HT1080 (cell line): ENCODE measurements at places on chromosomes 16 and 17. TPM values are rescaled to one million over a fixed set of nuclear protein-coding genes. Genes with fewer than 3 reads are reported as not detected.

The FAM83G gene
- total RNA-seq, result 20.2 and 21.0 TPM in 2 replicates

The KIF2B gene
- 0.17 TPM in 1 of 2 replicates, not detected in the other for total RNA-seq

DNA sequence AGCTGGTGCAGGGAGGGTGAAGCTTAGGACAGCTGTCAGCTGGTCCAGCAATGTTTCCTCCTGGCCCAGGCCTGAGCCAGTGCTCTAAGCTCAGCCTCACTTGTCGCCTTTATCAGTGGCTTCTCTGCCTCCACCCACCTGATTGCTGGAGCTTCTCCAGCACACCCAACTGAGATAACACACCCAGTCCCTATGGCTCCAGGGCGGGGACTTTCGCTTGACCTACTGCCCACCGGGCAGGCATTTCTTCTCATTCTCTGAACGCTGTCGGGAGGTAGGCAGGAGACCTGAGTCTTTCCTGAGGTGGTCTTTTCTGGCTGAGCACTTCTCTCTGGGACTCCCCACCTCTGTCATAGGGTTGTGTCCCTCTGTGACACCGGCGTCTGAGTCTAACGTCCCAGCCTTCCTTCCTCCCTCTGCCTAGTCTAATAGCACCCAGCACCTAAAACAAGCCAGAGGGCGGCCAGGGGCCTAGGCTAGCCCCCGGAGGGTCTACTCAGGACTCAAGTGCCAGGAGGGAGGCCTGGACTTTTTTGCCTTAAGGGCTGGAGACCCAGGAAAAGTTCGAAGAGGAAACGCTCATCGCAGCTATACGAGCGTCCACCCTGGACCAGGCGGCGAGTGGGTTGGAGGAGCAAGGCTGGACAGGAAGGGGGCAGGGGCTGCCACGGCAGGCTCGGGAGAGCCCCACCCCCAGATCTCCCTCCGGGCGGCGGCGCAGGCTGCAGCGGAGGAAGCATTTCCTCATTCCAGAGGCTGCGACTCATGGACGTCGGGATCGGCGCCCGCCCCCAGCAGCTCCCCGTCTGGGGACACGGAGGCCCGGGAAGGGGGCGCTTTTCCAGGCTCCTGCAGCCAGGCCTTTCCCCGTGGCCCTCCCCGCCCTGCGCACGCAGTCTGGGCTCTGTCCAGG, 756 bp downstream of the TAX1BP3 start:
- peak; percentile 91 for DNase-seq

GRCh38 chr17:8038954-8039610, at the start of gene ALOX15B:
ALOX15B (plus strand) TSS chr17:8039059; CDS start chr17:8039156, 97 bp downstream.
- DNase-seq, result no peak

DNA sequence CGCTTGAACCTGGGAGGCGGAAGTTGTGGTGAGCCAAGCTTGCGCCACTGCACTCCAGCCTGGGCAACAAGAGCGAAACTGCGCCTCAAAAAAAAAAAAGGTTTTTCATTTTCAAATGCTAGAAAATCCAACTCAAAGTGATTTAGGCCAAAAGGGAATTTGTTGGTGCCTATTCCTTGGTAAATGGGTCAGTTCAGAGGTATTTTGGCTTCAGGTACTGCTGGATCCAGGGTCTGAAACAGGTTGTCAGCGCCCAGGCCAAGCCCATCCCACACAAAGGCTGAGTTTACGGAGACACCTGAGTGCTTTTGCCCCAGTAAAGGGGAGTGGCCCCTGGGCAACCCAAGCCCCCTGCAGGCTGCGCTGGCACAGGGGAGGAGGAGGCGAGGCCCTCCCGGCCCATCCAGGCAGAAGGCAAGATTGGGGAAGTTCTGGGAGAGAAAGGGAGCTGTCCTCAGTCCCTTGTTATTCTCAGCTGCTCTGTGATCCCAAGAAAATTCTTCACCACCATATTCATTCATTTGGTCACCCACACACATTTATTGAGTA, 8.5 kb upstream of the JPH3 start:
- no peak for DNase-seq

DNA sequence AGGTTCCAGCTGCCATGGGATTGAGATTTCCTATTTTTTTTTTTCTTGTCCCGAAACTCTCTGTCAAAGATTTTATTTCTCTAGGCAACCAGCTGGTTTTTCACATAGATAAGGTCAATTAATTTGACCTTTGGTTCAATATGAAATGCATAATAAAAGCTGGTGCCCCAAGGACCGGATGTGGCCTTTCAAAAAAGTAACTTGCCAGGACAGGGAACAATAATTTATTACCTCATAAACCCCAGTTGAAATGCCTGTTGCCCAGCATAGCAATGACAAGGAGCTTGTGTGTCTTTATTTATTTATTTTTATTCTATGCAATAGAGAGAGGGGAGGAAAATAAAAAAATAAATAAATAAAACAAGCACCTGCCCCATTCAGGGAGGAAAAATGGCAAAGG, 472.7 kb downstream of the KCNJ2 start:
- no peak for DNase-seq

DNA sequence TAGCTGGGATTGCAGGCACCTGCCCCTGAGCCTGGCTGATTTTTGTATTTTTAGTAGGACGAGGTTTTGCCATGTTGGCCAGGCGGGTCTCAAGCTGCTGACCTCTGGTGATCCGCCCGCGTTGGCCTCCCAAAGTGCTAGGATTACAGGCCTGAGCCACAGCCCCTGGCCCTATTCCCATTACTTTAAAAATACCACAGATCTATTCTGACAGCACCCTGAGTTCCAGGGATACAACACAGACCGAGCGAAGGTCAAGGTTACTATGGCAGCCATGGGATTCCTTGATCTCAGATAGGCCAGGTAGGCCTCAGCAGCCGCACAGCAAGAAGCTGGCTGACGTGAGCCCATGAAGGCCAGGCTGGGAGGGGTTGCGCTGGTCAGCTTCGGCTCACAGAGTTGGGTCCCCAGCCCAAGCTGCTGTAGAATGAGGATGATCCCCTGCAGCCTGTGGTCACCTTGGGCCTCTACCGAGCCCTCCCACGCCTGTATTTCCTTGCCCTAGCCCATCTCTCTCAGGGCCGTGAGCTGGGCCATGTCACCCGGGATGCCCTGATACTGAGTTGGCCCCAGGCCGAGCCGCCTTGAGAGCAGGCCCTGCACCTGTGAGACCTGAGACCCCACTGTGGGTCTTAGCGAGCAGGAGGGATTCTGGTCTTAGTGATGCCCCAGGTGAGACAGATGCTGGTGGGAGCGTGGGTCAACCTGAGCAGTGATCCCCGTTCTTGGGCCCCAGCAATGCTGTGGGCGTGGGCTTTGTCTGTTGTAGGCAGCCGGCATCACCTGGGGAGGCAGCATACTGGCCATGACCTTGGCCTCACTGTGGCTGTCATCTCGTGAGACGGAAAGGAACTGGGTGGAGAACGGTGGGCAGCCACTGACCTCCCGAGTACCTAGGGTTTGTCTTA, 16.9 kb upstream of the RNF213 start:
- no peak for DNase-seq

GRCh38 chr17:40355804-40356758, 8.5 kb downstream of the GJD3 start:
- no peak for DNase-seq

GRCh38 chr17:36999471-36999870, 50.7 kb downstream of the AATF start:
- no peak for DNase-seq

DNA sequence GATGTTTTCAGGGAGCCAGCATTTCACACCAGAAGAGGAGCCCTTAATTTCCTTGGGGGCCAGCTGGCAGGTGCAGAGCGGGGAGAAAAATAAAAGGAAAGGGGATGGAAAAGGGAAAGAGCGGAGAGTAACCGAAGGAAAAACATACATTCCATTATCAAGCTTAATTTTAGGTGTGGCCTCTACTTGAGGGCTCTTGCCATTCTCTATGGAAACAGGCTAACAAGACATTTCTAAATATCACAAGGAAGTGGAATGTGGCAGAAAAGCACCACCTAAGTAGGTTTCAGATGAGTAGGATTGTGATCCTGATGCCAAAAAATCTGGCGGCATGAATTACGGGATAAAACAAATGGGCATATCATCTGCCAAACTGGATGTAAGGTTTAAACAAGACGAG, 970 bp upstream of the DYNC1LI2 start:
- no peak for DNase-seq

DNA sequence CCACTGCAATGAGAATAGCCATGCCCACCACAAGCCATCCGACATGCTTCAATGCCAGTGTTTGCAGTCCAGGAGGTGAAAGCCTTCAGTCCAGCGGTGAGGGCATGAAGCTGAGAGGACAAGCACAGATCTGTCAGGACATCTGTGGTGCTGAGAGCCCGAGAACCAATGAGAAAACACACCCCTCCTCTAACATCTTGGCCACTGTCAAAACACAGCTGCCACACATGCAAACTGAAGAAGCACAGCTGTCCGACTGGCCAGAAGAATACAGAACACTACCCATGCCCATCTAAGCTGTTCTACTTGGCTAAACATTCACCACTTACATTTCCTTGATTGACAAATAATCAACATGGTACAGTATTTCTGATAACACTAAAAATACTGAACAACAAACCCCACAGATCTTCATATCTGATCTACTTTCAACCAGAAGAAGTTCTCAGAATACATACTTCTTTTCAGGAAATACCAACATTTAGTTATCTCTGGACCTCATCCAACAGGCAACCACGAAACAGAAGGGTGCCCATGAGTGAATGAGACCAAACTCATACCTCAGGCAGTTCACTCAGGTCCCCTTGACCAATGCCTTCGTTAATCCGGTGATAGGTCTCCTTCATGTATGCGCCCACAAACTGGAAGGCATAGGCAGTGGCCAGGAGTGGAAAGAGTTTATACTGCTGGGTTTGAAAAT, 10.2 kb upstream of the FBF1 start:
- DNase-seq, result no peak

DNA sequence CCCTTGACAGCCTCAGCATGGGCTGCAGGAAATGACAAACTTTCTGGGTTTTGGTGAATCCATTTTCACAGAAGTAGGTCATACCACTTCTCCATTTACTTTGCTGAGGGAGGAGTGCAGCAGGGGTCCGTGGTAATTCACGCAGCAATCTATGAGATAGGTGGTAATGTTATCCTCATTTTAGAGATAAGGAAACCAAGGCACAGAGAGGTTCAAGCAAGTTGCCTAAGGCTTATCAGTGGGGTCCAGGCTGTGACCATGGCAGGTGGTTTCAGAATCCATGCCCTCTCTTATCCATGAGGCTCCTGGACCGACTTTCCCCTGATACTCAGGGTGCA, 12.6 kb downstream of the TBX4 start:
- DNase-seq, result no peak

- no peak for DNase-seq
These were observed 49.7 kb downstream of the PRMT7 start for GRCh38 chr16:68360547-68360946.

DNA sequence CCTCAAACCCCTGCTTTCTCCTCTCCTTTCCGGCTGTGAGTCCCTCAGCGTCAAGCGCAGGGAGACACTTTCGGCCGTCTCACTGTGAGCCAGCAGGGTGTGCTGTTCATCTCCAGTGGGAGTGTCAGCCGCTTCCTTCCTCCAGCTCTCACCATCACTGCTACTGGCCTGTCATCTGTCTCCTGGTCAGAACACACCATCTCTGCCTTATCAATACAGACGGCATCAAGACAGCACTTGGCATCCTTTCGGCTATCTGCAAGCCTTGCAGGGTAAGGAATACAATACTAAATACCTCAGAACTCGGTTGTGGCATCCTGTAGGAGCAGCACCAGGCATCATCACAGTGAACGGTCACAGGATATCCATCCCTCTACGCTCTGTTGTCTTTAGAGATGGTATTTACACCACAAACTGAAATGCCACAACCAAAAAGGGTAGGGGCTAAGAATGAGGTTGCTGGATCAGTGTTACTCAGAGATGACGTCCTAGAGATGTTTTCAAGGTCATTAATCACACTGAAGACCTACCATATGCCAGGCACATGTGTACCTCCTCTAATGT, 20.7 kb upstream of the CMTM4 start:
- DNase-seq, result no peak

The ARL5C gene
- total RNA-seq, result not detected in 2 replicates

The MYH13 gene
- total RNA-seq, result not detected in 2 replicates

The TTLL6 gene
- total RNA-seq, result 0.21 and 1.0 TPM in 2 replicates

DNA sequence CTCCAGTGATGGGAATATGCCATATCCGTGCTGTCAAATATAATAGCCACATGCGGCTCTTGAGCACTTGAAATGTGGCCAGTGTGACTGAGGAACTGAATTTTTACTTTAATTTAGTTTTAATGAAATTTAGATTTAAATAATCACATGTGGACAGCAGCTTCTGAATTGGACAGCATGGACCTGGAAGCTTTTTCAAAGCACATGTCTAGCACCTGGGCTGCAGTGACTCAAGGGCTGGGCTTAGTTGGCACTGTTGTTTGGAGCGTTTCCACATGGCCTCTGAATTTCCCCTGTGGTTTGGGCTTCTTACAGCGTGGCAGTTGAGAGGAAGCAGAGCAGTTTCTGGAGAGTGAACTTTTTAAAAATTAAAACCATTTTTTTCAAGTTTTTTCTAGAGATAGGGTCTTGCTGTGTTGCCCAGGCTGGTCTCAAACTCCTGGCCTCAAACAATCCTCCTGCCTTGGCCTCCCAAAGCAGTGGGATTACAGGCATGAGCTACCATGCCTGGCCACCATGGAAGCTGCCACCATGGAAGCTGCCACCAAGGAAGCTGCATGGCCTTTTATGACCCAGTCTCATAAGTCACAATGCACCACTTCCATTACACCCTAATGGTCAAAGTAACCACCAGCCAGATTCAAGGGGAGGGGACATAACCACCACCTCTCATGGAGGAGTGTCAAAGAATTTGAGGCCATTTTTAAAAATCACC, 6.7 kb upstream of the TOB1 start:
- peak; percentile 45 for DNase-seq

DNA sequence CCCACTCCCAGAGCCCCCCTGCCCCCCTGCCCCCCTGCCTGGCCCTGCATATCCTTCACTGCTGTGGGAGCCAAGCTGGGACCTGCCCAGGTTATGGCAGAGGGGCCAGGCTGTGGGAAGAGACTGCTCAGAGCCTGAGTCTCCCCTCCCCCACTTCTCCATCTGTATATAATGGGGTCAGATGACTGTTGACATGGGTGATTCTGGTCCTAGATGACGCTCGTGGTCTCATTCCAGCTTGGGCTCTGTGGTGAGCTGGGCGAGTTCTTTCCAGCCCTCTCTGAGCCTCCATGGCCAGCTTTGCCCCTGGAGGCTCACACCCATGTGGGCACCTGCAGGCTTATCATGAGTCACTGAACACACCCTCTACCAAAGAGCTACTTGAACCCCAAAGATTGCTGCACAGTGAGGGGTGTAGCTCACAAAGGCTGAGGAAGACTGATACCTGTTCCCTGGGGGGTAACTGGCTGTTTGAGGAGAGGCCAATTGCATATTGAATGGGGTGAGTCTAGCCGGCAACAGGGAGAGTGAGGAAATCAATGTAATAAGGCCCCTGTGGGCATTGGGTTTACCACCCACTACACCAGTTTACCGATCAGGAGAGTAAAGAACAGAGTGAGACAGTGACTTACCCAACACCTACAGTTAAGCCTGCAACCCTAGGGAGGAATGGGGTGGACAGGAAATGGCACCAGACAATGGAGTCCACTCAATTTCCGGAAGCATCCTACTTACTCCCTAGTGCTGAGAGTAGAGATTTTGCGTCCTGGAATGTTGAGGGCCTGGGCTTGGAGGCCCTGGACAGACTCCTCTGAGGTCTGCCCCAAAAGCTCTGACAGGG, 4.2 kb upstream of the SREBF1 start:
- peak; percentile 39 for DNase-seq

- DNase-seq, result no peak
These were observed 232.7 kb downstream of the SOX9 start for GRCh38 chr17:72353502-72353901.

- DNase-seq, result no peak
These were observed 4.2 kb downstream of the CDR2 start for GRCh38 chr16:22370038-22370820.
